Right hindlimb (tissue), 1 donor: ENCODE measurements at places on chromosomes 6 and 20.

- DNase-seq, result peak; percentile 82
These were observed 167.7 kb upstream of the CDYL start for GRCh38 chr6:4608361-4609115.

DNA sequence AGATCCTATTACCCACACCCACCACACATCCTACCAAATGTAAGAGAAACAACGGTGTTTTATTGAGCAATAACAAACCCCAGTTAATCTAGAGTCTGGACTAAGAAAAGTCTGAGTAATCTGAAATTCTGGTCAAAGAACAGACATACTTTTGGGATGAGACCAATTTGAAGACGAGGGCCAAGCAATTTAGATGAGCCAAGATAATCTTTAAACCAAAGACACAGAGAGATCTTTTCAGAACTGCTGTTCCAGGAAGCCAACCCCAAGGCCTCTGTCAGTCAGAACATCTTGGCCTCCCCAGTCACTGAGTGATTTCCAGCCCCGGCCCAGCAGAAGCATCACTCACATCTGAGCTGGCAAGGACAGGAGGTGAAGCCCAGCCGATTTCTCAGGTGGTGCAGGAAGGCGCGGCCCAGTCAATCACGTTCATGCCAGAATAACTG is 118.5 kb upstream of the SYNDIG1 start:
- DNase-seq, result no peak

GRCh38 chr6:154942770-154943169 is 52.3 kb upstream of the TIAM2 start:
- no peak for DNase-seq

DNA sequence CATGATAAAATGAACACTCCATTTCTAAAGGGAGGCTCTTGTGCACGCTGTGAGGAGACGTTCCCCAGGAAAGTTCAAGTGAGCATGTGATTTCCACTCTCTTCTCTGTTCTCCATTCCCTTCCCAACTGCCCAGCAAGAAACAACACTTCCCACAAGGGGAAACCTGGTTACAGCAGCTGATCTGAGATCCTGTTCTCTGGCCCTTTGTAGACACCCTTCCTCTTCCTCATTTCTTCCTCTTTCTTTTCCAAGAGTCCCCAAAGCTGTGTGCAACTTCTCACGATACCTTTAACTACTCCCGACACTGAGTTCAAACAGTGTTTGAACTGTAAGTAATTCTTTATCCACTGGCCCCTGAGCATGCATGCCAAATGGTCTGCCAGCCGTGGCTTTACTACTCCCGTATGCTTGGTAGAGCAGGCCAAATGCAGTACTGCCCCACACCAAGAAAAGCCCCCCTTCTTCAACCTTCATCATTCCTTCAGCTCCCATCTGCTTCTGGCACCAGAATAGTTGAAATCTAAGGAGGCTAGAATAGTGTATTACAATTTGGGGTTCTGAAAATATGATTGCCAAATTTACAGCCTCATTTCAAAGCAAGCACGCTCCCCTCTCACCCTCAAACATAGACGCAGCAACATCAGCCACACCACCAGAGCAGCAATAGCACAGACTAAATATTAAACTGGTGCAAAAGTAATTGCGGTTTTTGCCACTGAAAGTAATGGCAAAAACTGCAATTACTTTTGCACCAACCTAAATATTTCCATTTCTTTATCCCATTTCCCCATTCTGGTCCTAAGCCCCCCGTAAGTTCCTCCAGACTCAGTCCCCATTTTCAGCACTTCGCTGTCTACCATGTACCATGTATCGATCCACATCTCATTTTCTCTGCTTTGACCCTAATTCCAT is 4.3 kb downstream of the HLA-DMB start:
- no peak for DNase-seq

- DNase-seq, result no peak
These were observed 177.3 kb upstream of the TSHZ2 start for GRCh38 chr20:52794853-52795252.

GRCh38 chr20:50831622-50832021 is 36.8 kb downstream of the BCAS4 start:
- no peak for DNase-seq

- no peak for DNase-seq
These were observed 38.0 kb downstream of the C6orf15 start for GRCh38 chr6:31074401-31074800.

DNA sequence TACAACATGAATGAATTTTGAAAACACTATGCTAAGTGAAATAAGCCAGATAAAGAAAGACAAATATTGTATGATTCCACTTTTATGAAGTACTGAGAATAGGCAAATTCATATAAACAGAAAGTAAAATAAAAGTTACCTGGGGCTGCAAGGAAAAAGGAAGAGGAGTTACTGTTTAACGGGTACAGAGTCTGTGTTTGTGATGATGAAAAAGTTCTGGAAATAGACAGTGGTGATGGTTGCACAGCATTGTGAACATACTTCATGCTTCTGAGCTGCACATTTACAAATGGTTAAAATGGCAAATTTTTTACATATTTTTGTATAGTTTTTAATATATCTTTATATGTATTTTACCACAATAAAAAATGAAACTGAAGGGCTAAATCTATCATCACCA is 29.4 kb downstream of the EPB41L2 start:
- no peak for DNase-seq

GRCh38 chr6:43677759-43678158 is 9.8 kb downstream of the MRPS18A start:
- DNase-seq, result no peak

- no peak for DNase-seq
These were observed 11.2 kb downstream of the HLA-DQB1 start for GRCh38 chr6:32655203-32655710.

- DNase-seq, result no peak
These were observed 17.7 kb downstream of the DSP start for GRCh38 chr6:7559196-7559595.

DNA sequence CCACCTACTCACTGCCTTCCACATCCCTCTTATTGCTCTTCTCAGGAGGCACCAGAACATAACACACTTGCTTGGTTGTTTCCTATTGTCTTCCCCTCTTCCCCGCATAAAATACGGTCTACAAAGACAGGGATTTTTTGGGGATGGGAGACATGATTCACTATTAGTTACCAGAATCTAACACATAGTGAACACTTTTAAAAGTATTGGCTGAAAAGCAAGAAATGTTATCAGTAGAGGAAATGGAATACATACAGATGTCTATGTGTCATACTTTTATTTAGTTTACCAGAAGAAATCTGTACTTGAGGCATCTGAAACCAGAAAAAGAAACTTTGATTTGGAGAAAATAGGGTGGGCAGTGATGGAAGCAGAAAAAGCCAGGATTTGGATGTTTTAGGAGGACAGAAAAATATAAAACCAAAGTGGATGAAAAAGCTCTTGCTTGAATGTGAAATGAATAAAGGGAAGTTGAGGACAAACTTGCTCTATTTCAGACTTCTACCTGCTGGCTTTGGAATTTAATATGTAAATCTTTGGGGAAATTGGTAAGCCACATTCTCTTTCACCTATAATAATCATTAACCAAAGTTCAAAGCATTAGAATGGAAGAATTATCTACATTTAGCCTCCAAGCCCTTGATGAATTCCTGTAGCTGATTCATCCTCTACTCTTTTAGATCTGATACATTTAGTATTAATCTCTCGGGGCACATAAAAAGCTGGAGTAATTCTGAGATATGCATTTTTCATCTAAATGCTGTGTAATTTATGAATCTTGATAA is 82.6 kb downstream of the DOK5 start:
- no peak for DNase-seq

- no peak for DNase-seq
These were observed 41.8 kb upstream of the FUT9 start for GRCh38 chr6:95973976-95974375.

DNA sequence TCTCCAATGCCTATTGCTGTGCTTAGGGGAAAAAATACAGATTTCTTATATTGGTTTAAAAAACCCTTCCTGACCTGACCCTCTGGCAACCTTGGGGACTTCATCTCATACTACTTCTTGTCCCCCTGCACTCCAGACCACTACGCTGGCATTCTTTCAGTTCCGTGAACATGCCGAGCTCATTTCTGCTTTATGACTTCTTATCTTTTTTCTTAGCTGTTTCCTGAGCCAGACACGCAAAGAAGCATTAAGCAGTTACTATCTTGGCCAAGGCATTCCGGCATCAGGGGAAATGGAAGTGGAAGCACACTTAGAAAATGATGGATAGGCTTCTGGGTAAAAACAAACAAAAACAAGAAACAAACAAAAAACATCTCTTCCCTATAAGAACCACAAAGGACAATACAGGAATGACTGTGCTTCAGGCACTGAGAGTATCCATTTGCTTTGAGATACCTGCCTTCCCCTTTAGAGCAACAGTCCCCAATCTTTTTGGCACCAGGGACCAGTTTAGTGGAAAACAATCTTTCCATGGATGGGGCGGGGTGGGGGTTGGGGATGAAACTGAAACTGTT is 4.4 kb upstream of the CCDC28A start:
- DNase-seq, result no peak

- no peak for DNase-seq
These were observed 385.9 kb upstream of the RUNX2 start for GRCh38 chr6:44942201-44942600.
